ENCODE measurements at places on chromosomes 2 and 18.

DNA sequence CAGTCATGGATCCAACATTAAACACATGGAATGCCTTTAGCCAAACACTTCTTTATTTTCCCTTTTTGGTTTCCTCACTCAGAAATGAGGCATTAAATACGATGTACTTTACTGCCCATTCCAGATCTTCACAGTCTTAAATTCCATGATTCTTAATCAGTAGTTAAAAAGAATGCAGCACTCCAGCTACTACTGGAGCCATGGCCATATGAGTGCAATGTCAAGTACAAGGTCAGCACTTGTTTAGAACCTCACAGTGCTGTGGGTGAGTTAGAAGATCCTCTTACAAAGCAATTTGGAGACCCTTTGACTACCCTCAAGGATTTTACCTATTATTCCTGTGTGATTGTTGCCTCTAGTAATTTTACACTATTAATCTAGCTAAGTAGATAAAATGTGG lies 550.3 kb upstream of the LRRTM1 start:
- no peak for DNase-seq

DNA sequence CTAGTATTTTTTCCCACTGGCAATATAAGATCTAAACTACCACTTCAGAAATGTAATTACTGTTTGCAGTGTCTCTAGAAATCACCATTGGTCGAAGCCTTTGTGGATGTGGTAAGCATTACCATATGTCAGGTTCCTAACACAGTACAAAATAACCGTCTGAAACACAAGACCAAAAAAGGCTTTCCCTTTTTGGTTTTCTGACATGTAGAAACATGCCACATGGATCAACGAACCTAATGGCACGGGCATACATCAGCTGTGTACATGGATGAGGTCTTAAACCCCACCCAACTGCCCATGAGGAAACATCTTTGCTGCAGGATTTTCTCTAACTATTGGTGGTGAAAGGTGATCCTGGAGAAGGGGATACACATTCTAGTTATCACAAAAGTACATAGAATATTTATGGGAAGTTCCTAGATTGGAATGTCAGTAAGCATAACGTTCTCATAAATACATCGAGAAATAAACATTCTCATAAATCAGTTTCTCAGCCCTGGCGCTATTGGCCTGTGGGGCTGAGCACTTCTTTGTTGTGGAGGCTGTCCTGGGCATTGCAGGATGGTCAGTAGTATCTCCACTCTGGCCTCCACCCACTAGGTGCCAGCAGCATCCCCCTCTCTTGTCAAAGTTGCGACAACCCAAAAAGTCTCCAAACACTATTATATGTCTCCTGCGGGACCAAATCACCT lies 9.0 kb downstream of the VIT start:
- no peak for DNase-seq

DNA sequence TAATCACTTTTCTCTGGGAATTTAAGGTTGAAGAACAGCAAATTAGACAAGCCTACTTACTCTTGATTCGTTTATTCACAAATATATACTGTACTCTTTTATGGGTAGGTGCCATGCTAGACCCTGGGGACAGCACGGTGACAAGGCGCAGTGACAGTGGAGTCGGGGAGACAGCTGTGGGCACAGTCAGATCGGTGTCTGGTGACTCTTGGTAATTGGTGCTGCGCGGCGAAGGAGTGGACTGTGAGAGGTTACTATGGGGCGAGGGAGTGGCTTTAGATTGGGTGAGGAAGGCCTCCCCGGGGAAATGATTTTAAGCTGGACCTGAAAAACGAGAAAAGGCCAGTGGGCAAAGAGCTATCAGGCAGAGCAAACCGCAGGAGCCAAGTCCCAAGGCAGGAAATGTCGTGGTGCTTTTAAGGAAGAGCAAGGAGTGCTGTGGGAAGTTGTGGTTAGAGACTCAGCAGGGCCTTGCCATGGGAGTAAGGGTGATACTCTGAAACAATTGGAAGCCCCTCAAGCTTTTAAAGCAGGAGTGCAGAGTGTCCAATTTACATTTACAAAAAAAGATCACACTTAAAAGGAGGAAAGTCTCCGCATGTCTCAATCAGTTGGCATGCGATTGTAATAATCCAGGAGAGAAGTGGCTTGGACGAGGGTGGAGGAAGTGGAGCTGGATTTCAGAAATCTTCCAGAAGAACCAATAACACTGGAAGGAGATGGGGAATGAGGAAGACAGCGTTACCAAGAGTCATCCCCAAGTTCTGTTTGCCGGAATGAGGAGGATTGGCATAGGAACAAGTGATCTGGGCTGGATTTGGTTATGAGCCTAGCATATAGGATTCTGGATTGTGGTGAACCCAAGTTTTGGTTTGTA lies 36.1 kb upstream of the TXNDC2 start:
- DNase-seq, result no peak

- no peak for DNase-seq
Measured at GRCh38 chr2:206990360-206990759, 51.0 kb downstream of the CPO start.

GRCh38 chr2:24917086-24917485 lies 3.0 kb downstream of the ADCY3 start:
- DNase-seq, result peak; percentile 22

DNA sequence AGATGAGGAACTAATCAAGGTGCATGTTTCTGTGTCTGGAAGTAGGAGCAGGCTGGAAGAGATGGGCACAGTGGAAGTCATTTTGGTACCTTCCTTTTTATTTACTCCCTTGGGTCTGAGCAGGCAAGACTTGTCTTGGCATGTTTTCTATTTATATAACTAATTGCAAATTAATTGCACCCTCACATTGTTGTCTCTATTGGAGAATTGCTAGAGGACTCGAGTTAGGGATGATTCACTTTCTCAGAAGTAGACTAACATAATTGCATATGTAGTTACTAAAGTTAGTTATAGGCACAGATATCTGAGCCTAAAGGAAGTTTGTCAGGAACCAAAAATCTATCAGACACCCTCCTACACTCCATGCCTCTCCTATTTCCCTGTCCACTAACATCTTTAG lies 92.8 kb upstream of the NRP2 start:
- DNase-seq, result no peak

GRCh38 chr2:220104871-220105351 lies 477.5 kb downstream of the SLC4A3 start:
- DNase-seq, result no peak

DNA sequence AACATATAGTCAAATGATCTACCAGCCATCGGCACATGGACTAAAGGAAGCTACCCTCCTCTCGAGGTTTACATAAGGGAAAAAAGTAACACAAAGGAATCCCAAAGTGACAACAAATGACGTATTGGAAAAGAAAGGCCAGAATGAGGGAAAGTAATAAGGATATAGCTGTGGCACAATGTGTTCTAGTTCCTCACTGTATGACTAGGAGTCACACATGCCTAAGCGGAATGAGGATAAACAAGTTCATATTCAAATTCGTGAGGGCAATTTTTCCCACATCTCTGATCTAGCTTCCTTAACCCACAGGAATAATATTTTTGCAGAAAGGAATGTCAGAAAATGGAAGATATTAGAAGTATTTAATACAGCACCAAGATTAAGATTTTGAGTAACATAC lies 162.3 kb upstream of the PID1 start:
- no peak for DNase-seq

- DNase-seq, result no peak
Measured at GRCh38 chr18:57768537-57769326, 34.4 kb downstream of the ATP8B1 start.

GRCh38 chr2:240369801-240370585 lies 65.5 kb upstream of the GPC1 start:
- no peak for DNase-seq

DNA sequence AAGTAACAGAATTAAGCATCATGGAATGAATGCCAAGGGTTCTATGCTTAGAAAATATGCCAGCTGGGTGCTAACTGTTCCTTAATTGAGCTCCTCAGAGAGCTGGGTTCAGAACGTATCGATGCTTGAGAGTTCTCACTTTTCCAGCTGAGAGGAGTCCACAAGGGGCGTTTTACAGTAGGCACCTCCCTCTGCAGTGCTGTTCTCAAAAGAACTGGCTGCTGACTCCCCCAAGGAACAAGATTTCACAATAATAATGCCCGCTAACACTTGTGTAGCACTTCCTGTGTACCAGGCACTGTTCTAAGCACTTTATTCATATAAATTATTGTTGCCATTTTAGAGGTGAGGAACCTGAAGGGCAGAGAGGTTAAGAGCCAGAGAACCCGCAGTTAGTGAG lies 18.1 kb upstream of the TMEM237 start:
- DNase-seq, result no peak

DNA sequence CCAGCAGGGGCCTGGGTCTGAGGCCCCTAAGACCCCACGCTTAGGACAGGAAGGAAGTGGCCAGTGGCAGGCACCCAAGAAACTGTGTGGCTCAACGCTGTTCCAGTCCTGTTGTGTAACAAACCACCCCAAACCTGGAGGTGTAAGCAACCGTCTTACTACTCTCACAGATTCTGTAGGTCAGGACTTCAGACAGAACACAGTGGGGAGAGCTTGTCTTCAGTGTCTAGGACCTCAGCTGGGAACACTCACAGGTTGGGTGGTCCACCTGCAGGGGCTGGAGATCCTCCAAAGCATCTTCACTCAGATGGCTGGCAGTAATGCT lies 123.0 kb downstream of the KLHL29 start:
- DNase-seq, result no peak

DNA sequence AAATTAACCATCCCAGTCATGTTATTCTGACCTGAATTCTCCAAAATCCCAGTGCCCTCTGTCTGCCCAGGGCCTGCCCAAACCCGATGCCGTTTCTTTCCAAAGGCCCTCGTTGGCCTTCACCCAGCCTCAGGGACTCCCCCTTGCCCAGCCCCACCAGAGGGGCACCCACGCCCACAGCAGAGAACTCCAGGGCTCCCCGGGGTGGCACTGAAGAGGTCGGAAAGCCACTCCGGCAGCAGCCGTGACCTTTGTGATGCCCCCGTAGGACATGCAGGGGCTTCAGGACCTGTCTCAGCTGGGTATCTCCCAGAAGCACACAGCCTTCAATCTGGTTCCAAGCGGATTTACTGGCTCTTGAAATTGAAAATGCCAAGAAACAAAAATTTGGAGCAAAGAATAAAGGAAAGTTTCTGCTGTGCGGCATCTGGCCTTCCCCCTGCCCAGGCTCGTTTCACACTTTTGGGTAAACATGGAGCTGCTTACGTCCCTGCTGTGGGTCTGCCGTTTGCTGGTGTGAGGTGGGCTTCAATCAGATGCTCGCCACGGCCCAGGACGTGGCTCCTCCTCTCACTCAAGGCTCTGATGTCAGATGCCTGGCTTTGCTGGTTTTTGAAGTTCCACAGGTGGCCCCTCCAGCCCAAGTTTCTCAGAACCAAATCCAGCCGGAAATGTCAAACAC lies 101.3 kb downstream of the TPO start:
- DNase-seq, result no peak

GRCh38 chr2:197614532-197614931 lies 60.9 kb downstream of the RFTN2 start:
- no peak for DNase-seq

DNA sequence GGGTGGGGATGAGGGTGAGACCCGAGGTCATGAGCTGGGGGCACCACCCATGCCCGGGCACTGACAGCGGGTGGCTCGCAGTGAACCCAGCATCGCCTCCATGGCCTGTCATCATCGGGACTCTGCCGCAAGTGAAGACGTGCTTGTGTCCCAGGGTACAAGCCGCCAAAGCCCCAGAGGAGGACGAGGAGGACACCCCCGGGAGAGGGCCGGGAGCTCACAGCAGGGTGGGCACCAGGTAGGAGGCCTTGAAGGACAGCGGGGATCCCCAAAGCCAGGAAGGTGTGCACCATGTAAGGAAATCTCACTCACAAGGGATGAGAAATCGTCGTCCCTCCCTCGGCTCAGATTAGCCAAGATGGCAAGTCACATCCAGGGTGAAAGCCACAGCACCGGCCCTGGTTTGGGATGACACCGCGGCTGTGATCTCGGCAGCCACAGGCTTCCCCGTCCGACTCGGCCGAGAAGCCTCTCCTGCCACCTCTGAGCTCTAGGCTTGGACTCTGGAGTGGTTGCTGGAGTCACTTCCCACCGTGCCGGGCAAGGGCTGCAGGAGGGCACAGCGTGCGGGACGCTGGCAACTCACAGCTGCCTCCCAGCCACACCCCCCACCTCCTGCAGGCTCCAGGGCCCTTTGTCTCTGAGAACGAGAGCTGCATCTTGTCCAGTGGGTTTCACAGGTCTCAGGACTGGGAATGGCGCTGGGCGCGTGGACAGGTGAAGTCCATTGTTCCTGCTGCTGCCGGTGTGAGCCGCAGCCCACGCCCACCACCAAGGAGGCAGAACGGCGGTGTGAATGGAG lies 81.6 kb upstream of the CTDP1 start:
- no peak for DNase-seq

GRCh38 chr2:11977766-11978524 lies 231.5 kb downstream of the LPIN1 start:
- DNase-seq, result no peak

GRCh38 chr18:34707670-34708069 lies 2.4 kb upstream of the DTNA start:
- no peak for DNase-seq

- peak; percentile 20 for DNase-seq
Measured at GRCh38 chr18:5630057-5630899, 86.5 kb upstream of the EPB41L3 start.

GRCh38 chr2:28250006-28250405 lies 142.7 kb upstream of the FOSL2 start:
- DNase-seq, result no peak

DNA sequence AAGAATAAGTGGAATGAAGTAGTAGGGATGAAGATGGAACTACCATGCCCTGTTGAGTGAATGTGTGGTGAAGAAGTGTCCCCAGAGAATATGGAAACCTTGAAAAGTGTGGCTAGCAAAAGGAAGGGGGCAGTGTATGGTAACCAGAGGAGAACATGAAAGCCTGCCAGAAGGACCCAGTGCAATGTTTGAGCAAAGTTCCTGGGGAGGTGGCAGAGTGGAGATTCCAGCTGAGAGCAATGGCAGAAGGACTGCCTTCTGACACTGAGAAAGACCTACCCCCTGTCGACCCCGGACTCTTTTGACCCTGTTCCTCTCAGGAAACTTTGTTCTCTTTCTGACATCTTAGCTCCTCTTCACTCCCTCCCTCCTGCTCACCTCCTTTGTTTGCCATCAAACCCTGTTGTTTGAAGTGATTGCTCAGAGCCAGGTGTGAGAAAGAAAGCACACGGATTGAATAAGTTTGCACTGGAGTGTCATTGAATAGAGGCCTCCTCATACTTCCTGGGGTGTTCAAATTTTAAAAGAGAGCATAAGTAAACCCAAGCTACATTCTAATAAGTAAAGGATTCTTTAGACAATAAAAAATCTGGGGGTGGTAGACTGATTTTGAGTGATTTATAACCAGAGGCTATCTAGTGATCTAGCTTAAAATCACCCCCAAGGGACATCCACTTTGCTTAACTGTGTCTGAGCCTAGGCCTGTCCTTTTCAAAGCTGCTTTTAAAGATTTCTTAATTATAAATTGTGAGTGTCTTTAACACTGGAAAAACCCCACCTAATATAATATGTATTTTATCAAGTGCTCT lies 57.1 kb downstream of the TRIB2 start:
- no peak for DNase-seq

- no peak for DNase-seq
Measured at GRCh38 chr2:86396291-86396785, 44.8 kb upstream of the KDM3A start.

DNA sequence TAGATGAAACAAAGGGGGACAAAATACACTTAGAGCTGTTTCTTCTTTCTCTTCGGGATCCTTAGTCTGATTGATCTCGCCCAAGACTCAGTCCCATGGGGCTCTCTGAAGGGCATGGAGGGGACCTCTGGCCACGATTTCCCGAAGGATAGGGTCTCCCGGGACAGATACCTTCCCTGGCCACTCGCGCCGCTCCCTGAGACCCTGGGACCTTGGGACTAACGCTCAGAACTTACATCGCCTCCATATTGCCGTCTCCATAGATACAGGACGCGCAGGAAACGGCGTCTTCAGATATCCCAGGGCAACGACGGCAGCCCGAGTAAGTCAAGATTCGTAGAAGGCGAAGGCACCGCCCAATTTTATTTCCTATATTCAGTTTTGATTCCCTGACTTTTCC lies at the start of gene CFAP65:
TSS of gene CFAP65 (minus strand) at position 265 of the 400 bp plus-strand sequence. CDS start 2,468 bp downstream, outside the sequence.
- peak; percentile 53 for DNase-seq

Data from stimulated activated CD4-positive, alpha-beta T cell treated with anti-CD3 and anti-CD28 coated beads, Interleukin-2, amount 100 ng/mL, for 24 hours (primary cell).